ENCODE measurements at places on chromosomes 4 and X.

- no peak for DNase-seq
These were observed 134.4 kb downstream of the DDX53 start for GRCh38 chrX:23134136-23134535.

DNA sequence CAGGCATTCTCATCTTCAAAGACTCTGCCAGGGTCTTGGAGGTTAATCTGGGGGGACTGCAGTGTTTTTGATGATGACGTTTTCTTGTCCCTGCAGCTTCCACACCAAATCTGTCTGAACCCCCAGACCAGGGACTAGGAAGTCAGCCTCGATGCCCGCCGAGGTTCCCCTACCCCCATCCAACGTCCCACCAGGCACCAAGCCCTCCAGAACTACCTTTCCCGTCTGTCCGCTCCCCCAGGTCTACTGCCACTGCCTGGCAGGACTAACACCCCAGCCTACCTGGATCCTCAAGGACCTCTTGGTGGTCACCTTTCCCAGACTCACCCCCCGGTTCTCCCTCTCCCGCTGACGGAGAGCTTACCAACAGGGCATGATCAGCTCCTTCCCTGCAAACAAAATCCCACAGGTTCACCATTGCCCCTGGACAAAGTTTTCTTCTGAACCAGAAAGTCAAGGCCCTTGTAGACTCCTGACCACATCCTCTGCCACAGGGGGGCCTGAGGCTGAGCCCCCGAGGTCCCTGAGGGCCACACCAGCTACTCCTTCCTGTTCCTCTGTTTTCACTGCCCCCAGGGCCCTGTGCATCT, 40.9 kb downstream of the HMX1 start:
- no peak for DNase-seq

GRCh38 chr4:109195646-109196045, 106.8 kb downstream of the COL25A1 start:
- no peak for DNase-seq

GRCh38 chr4:115852767-115853091, 739.3 kb upstream of the NDST4 start:
- DNase-seq, result no peak

DNA sequence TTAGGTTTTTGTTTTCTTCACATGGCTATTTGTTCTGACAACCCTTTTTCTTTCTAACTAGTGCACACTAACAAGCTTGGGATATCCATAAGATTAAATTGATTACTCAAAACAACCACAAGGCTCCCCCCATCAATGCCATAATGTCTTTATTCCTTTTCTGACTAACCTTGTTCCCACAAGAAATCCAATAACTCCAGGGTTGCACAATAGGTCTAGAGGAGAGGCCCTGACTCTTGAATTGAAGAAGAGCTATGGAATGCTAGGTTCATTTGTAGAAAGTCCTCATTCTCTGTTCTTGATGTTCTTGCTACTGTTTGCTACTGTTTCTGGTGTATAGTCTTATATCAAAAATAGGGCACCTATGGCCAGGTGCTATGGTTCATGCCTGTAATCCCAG, 71.0 kb downstream of the PRRG1 start:
- DNase-seq, result no peak

DNA sequence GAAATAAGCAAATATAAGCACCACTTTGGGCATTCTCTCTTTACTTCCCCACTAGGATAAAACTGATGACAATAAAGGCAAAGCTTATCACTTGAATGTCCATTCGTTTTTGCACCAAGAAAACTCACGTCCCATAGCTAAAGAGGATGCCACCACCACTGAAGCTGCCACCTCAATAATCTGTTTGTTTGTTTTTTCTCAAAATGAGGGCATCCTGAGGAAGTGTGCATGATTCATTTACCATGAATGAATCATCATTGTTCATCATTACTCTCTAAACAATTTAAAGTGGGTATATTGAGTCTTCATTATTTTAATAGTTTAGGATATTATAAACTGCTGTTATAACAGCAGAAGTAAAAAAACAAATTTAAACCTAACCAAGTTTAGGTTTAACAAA, 168.2 kb downstream of the DCTD start:
- DNase-seq, result no peak

GRCh38 chr4:83389756-83390505, 55.3 kb upstream of the HPSE start:
- no peak for DNase-seq

GRCh38 chr4:1041147-1041935, 29.9 kb downstream of the FGFRL1 start:
- peak; percentile 58 for DNase-seq

DNA sequence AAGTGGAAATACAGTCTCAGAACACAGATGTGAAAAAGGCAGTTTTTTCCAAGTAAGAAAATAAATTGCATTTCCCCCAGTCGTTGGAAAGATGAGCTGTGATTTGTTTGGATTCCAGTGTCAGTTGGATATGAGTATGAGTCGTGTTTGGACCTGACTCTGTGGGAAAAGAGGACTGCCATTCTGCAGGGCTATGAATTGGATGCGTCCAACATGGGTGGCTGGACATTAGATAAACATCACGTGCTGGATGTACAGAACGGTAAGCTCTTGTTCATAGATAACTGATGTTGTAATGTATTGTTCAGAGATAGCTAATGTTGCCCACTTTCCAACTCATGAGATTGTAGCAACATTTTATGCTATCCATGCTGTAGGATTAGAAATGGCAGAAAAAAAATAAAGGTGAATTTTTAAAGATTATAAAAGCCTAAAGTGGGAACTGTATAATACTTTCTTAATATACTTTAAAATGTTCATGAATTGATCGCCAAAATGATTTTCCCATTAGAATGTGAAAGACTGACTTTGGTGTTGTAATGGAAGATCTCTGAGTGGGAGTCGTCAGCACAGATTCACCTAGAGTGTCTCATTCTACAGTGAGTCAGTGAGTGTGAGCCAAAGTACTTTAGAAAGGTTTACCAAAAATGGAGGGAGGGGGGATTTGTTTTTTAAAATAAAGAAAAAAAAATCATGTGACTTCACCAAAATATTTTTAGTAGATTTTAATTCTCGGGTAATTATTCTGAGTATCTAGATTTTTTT, 178.7 kb downstream of the DCTD start:
- DNase-seq, result no peak
